HAP-1 (cell line): ENCODE measurements at places on chromosomes 3 and 15.

GRCh38 chr3:37872413-37873160 lies 10.9 kb downstream of the CTDSPL start:
- no peak for DNase-seq

GRCh38 chr3:54121414-54122323 lies 683 bp upstream of the CACNA2D3 start:
- peak; percentile 56 for DNase-seq

DNA sequence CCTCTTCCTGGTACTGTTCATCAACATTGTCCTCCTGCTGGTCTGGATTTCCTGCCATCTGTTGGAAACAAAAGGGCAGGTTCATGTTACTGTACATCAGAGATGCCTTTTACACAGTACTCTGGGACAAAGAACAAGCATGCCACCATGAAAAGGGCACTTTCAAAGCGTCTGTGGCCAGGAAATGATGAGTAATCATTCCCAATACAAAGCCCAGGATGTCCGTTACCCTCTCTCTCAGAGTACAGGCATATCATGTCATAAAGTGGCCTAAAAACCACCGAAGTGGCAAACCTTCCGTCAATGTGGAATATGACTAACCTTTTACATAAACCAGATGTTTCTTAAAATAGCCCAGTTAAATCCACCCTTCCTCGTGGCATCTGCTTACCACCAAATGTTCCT lies 71.2 kb downstream of the GOLIM4 start:
- no peak for DNase-seq

- DNase-seq, result peak; percentile 36
These were observed 4.4 kb downstream of the PCOLCE2 start for GRCh38 chr3:142884531-142884930.

- no peak for DNase-seq
These were observed 662.4 kb downstream of the FHIT start for GRCh38 chr3:60588806-60589205.

GRCh38 chr3:127034195-127034989 lies 51.5 kb downstream of the PLXNA1 start:
- no peak for DNase-seq
